Fibroblast of villous mesenchyme (primary cell): ENCODE measurements at places on chromosomes 6 and 20. TPM values are rescaled to one million over a fixed set of nuclear protein-coding genes. Genes with fewer than 3 reads are reported as not detected.

DNA sequence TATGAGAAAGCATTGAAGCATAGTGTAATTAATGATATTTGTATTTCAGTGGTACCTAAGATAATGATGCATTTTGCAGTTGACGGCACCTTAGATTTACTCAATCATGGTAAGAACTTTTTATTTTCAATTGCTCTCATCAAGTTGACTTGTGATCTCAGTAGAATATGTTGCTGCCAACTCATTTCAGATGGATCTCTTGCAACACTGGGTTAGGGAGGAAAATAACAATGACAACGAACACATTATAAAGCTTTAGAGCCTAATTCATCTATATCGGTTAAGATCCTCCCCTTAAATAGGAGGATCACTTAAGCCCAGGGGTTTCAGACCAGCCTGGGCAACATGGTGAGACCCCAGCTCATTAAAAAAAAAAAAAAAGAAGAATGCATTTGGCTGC is 18.0 kb upstream of the TBC1D22B start:
- DNase-seq: peak; percentile 71

GRCh38 chr6:1091900-1092299 is 220.0 kb upstream of the FOXQ1 start:
- peak; percentile 84 for DNase-seq

GRCh38 chr6:98832284-98833056 is 1.9 kb upstream of the POU3F2 start:
- DNase-seq: peak; percentile 25

GRCh38 chr6:18034798-18035202 is 47.4 kb upstream of the KIF13A start:
- DNase-seq: peak; percentile 14

GRCh38 chr6:138107752-138108592 is 753 bp upstream of the PERP start:
- no peak for DNase-seq

DNA sequence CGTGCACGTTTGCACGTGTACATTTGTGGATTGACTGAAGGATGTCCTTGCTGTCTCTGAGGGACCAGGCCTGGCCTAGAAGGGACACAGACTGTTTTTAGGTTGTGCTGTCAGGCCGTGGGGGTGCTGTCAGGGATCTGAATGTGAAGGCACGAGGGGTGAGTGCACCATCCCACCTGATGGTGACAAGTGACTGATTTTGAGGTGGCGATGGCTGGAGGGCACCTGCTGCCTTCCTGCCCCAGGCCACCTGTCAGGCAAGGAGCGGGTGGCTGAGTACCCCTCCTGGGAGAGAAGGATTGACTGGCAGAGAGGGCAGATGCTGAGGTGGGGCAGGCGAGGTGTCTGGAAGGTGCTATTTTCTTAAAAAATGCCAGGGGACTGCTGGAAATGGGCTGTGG is 1.2 kb downstream of the RAB44 start:
- no peak for DNase-seq

GRCh38 chr20:14992961-14993360 is 655.5 kb upstream of the FLRT3 start:
- peak; percentile 6 for DNase-seq

- no peak for DNase-seq
Measured at GRCh38 chr20:9551808-9552550, 37.6 kb downstream of the LAMP5 start.

GRCh38 chr6:87176493-87176892 is 21.1 kb downstream of the ZNF292 start:
- no peak for DNase-seq

GRCh38 chr6:116925088-116925794 is 48.2 kb downstream of the RFX6 start:
- DNase-seq: no peak

GRCh38 chr6:155528982-155529453 is 73.4 kb upstream of the NOX3 start:
- peak; percentile 93 for DNase-seq

GRCh38 chr20:48467622-48468021 is 360.2 kb downstream of the PREX1 start:
- DNase-seq: no peak

DNA sequence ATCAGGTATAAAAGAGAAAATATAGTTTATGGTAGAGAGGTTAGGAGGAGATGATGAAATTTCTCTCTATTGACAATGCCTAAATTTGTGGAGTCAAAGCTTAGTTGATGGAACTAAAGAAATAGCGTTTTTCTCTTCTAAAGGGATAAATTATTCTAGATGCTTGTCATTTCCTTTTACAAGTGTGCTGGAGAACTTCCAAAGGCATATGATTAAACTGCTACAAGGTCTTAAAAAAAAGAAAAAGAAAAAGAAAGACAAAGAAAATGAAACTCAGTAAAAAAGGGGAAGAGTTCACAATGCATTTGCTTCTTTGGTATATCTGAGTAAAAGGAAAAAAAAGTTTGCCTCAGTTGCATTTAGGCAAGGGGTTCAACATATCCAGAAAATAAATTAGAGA is 499.8 kb upstream of the PTCHD4 start:
- DNase-seq: no peak

DNA sequence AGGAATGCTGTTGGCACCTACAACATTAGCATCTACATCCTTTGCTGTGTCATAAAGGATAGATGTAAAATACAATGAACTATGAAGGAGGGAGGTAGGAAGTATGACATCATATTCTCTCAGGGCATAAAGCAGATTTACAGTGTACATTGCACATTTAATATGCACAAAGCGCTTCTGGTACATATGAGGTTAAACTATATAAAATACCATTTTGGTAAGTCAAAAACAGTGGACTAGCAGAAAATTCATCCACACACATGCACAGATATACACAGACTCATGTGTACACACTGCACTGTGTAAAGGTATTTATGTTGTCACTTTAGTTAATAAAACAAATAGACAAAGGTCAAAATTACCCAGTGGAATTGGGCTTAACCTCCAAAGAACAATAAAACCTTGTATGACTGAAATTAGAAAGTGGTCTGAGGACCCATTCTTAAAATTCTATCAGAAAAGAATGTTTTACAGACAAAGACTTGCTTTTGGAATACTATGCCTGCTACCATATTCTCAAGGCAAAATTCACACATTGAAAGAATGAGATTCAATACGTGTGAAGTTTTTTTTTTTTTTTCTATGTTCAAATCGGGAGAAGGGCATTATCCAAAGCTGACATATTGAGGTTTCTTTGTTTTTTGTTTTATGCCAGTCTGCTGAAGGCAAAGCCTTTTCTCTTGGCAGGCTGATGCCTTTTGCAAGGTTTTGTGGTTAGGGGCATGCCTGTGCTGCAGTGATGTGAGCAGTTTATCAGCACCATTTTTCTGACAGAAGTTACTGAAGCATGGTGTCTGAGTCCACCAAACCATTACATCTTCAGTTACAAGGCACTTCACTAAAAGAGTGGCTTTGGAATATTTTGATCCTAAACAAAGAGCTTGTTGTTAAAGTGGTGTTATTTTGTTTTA is 199.0 kb downstream of the PLCB1 start:
- DNase-seq: no peak

GRCh38 chr20:48945840-48946514 is 24.5 kb downstream of the ARFGEF2 start:
- peak; percentile 70 for DNase-seq

DNA sequence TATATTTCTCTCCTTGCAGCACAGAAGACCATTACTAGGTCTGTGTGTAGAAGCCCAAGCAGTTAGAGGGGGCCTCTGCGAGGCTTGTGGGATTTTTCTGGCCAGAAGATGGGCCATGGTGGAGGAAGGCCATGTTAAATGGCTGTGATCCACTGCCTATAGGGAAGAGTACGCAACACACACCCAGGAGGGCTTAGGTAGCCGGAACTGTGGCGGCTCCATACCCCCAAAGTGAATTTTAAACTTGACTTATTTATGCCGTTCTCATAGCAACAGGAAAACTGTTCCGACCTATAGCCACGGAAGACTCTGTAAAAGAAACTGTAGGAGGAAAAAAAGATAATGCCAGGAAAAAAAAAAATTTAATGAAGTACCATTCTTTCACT is 69.5 kb downstream of the SLX4IP start:
- DNase-seq: no peak

DNA sequence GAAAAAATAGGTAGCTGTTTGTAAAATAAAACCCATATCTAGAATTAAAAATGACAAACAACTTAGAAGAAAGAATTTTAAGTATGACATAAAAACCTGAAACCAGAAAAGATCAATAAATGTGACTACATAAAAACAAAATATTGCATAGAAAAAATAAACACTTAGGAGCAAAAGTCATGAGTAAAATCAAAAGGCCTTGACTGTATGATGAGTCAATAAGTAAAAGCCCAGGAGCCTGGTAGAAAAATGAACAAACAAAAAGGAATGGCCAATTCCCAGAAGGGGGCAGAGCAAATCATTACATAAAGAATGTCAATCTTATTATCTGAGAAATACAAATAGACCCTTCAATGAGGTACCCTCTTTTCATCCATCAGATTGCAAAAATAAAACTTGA is 20.7 kb upstream of the ENPP1 start:
- no peak for DNase-seq

DNA sequence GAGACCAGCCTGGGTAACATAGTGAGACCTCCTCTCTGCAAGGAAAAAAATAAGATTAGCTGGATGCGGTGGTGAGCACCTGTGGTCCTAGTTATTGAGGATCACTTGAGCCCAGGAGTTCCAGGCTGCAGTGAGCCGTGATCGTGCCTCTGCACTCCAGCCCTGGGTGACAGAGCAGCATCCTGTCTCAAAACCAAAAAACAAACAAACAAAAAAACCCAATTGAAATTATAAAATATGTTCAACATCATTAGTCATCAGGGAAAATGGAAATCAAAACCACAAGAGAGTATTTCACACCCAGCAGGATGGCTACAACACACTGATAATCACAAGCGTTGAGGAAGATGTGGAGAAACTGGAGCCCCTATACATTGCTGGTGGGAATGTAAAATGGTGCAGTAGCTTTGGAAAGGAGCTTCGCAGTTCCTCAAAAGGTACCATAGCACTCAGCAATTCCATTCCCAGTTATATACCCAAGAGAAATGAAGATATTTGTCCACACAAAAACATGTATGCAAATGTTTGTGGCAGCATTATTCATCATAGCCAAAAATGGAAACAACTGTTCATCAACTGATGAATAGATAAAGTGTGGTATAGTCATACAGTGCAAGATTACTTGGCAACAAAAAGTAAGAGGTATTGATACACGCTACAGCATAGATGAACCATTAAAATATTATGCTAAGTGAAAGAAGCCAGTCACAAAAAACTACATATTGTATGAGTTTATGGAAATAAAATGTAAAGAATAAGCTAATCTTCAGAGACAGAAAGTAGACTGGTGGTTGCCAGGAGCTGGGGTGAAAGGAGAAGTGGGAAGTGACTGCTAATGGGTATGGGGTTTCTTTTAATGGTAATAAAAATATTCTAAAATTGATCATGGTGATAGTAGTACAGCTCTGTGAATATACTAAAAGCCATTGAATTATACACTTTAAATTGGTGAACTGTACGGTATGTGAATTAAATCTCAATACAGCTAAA is 38.7 kb upstream of the RIPOR2 start:
- no peak for DNase-seq

DNA sequence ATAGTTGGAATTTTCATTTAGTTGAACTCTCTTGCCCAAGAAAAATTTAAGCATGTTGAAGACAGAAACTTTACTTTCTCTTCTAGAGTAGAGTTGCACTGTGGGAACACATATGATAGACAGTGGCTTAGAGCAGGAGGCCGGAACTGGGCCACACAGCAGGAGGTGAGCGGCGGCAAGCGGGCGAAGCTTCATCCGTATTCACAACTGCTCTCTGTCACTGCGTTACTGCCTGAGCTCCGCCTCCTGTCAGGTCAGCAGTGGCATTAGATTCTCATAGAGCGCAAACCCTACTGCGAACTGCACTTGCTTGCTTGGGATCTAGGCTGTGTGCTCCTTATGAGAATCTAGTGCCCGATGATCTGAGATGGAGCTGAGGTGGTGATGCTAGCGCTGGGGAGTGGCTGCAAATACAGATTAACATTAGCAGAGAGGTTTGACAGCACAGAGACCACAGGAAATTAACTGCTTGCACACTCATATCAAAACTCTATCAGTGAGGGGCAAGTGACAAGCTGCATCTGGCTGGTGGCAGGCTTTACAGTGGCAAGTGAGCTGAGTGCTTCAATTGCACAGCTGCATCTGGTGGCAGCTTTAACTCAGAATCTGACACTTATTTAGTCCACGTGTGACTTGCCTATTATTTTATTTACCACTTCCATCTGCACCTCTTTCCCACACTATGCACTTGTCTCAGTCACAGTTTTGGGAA is 174.9 kb upstream of the C6orf118 start:
- DNase-seq: no peak

DNA sequence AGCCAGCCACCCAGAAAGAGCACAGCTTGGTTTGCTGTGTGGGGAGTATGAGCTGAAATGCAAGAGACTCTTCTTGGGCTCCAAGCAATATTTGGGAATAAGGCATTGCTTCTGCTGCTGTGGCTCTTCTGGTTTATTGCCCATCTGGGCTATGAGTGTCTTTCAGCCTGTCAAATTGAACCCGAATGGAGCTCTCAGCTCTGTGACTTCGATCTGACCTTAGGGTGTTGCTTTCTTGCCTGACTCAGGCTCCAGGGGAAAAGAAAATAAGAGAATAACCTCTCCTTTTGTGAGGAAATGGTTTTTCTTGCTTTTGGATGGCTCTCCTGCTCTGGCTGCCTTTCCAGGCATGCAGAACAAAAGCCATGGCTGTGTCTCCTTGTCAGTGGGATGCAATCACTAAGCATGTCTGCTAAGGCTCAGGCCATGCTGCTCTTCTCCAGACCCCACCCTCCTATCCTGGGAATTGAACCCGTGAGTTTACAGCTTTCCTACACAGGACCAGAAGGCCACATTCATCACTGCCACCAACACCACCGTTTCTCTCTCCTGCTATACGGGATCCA is 169.4 kb upstream of the JAG1 start:
- no peak for DNase-seq

DNA sequence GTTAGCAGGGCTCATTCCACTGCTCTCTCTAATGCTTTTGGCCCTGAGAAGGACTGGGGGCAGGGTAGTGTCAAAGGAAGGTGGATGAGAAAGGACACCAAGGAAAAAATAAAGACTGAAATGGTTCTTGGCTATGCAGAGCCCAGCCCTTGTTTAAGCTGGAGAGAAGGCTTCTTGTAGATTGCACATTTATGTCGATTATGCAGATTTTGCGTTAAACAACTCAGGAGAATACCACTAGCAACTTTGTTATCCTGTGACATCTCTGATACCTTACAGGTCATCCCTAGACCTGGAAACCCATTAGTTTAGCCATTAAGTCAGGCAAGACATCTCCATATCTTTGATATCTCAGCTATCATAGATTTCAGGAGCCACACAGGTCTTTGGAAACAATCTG is 11.1 kb upstream of the IL17F start:
- no peak for DNase-seq

Gene ELOVL2
- total RNA-seq: 1.6 and 2.6 TPM in 2 replicates

Gene FAM209B
- not detected in 2 replicates for total RNA-seq

Gene PIGU
- total RNA-seq: 10.0 and 13.0 TPM in 2 replicates

Gene ANGPT4
- not detected in 2 replicates for total RNA-seq

Gene HDGFL1
- total RNA-seq: not detected in 2 replicates

Gene SNX14
- 113 and 151 TPM in 2 replicates for total RNA-seq

Gene SUMO4
- 2.6 TPM in 2 replicates for total RNA-seq

Gene OR2W1
- total RNA-seq: not detected in 2 replicates

Gene PARD6B
- 1.6 and 6.5 TPM in 2 replicates for total RNA-seq

Gene TRIM40
- not detected in 2 replicates for total RNA-seq
